ENCODE measurements at places on chromosomes 12 and 14.

- no peak for DNase-seq
Observed at GRCh38 chr12:46442239-46442638, 69.7 kb upstream of the SLC38A2 start.

DNA sequence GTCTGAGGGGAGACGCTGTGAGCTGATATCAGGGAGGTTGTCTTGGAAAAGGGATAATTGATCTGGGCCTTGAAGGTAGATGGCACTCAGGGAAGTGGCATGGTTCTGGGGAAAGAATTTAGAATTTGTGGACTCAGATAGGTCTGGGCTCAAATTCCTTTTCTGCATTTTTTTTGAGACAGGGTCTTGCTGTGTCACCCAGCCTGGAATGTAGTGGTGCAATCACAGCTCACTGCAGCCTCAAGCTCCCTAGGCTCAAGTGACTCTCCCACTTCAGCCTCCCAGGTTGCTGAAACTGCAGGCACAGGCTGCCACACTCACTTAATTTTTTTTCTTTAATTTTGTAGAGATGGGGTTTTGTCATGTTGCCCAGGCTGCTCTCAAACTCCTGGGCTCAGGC is 98.1 kb upstream of the NCOR2 start:
- no peak for DNase-seq

- DNase-seq: no peak
Observed at GRCh38 chr12:7090222-7090998, 1.8 kb downstream of the C1R start.

GRCh38 chr12:2283916-2284315 is 231.1 kb downstream of the CACNA1C start:
- DNase-seq: peak; percentile 24

- no peak for DNase-seq
Observed at GRCh38 chr14:70919774-70920173, 12.5 kb downstream of the PCNX1 start.

DNA sequence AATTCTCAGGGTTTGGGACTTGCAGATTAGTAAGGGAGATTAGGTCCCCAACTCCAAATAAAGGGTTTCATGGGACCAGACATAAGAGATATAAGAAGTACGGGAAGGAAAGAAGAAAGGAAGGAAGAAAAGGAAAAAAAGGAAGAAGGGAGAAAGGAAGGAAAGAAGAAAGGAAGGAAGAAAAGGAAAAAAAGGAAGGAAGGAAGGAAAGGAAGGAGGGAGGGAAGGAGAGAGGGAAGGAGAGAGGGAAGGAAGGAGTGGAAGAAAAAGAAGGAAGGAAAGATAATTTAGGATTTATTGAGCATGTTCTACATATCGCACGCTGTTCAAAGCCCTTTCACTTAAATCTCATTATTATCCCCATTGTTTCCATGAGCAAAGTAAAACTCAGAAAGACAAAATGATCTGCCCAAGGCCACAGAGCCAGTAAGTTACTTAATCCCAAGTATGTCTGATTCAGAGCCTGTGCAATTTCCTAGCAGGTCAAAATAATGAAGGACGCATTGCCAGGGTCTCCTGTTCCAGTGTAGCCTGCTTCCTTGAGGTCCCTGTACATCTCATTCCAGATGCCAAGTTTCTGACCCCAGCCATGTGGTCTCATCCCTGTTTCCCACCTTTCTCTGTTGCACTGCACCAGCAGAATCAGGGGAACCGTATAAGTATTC is 3.9 kb upstream of the HDAC7 start:
- DNase-seq: no peak

- DNase-seq: no peak
Observed at GRCh38 chr14:61736751-61737150, 25.5 kb upstream of the SNAPC1 start.

DNA sequence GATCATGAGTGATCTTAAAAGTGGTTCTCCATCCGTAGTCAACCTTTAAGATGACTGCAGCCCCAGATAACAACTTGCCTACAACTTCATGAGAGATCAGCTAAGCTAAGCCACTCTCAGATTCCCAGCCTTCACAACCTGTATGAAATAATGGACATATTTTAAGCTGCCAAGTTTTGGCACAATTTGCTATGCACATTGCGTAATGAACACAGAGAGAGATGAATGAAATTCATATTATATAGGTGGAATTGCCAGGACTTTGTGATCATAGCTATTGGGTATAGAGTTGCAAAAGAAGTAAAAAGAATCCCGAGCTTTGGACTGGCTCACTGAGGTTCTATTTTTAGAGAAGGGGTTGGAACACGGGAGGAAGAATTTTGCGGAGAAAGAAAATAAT is 59.1 kb upstream of the EGLN3 start:
- DNase-seq: no peak

Measured in prostate gland (tissue), 2 donors.